ENCODE measurements at places on chromosomes 1 and 21.

DNA sequence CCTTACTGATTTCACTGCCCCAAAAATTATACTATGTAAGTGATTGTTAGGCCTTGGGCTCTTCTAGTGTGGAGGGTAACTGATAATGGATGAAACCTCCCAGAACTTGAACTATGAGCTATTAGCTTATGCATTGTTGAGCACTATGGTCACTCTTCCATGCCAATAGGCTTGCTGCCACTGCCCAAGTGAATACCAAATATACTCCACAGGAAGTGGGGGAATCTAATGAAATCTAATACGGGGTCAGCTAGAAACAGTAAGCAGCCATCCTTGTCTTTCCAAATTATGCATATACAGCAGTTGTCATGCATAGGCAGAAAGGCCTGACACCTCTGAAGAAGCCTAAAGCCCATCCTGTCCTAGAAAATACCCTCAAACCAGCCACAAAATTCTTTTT lies 198.7 kb upstream of the PTBP2 start:
- DNase-seq: peak; percentile 22

- DNase-seq: no peak
These were observed 63.5 kb downstream of the TCP10L start for GRCh38 chr21:32521736-32522355.

DNA sequence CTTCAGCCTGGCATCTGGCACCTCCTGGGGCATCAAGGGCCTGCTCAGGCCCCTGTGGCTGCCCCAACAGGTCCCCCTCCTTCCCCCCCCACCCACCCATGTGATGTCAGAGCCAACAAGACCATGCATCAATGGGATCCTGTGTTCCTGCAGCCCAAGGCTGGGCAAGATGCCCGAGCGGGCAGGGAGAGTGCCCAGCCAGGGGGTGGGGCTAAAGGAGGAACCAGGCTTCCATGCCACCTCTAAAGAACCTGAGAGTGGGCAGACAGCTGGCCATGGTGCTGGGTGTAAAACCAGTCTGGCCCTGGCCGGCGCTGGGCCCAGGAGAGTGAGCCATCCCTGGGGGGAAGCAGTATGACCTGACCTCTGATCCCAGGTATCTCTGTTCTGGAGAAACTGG lies 7.6 kb downstream of the COL16A1 start:
- no peak for DNase-seq

DNA sequence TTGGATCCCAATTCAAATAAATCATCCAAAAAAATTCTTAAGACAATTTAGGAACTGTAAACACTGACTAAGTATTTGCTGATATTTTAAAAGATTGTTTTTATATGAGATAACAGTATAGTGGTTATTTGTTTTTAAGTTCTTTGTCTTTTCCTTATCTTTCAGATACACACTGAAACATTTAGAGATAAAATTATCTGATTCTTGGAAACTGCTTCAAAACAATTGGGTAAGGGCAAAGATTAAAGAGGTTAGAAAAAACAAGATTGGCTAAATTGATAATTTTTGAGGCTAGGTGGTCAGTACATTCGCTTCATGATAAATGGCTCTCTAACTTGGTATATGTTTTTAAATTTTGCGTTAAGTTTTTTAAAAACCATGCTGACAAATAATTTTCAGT lies 117.3 kb downstream of the PSMG1 start:
- DNase-seq: no peak
